NCI-H1417 treated with DMSO at 0.1 percent for 48 hours (cell line): ENCODE measurements at places on chromosomes 12 and 14.

DNA sequence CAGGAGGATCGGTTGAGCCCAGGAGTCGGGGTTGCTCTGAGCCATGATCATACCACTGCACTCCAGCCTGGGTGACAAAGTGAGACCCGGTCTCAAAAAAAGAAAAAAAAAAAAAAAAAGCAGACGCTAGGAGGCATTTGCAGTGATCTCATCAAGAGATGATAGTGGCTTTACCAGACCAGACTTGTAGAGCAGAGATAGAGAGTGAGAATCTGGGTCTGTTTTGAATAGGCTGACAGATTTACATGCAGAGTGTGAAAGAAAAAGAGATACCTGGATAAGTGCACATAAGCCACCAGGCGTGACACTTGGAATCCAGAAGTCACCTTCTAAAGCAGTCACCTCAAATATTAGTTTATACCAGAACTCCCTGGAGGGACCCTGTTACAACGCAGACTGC lies 21.1 kb upstream of the FLRT2 start:
- no peak for DNase-seq

DNA sequence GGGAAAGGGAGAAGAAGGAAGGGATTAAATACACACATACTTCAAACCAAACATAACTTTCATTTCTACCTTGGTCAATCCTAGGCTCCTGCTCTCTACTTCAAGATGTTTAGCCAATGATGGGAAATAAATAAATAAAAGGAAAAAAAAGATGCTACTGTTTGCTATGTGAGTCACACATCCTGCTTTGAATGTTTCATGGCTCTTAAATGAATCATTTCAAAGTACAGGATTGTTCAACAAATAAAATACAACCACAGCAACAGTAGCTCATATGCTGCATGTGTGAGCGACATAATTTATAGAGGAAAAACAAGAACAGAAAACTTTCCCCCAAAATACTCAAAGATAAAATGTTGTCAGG lies 54.3 kb upstream of the NPFF start:
- DNase-seq = no peak

DNA sequence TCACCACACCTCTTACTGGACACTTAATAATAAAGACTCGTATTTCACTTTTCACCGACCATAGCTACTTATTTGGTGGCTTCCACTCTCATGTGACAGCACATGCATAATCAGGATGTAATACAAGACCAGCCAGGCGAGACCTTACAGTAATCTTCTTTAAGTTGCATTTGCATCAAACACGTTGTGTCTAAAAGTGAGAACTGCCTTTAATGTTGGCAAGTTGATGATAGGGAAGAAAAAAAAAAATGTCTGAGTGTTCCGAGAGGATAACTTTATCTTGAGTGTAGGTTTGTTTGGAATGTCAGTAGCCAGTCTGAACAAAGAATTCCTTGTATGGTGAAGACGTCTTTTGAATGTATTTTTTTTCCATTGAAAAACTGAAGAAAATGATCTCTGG lies 440.4 kb downstream of the ADAMTS20 start:
- DNase-seq = no peak

GRCh38 chr14:56798447-56799342 lies 11.6 kb downstream of the OTX2 start:
- no peak for DNase-seq

DNA sequence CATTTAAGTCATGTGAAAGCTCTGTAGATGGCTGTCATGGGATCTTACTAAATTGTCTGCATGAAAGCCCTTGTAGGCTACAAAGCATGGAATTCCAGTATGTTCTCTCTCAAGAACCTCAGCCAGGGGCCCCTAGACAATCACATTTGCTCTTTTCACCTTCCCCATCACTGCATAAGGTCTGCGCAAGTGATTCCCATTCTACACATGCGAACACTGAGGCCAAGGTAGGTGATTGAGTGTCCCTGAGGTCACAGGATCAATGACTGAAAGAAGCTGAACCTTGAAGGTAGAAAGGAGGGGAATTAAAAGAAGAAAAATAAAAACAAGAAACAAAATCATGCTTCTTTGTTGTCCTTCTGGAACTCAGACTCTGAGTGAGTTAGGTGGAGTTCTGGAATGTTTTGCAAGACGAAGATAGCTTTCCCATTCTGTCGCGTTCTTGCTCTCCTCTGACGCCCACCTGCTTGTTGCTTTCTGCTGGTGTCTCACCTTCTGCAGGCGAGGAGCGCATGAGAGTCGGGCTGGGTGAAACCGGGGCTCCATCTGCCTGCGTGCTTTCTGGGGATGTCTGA lies 79.9 kb downstream of the SPRING1 start:
- no peak for DNase-seq

DNA sequence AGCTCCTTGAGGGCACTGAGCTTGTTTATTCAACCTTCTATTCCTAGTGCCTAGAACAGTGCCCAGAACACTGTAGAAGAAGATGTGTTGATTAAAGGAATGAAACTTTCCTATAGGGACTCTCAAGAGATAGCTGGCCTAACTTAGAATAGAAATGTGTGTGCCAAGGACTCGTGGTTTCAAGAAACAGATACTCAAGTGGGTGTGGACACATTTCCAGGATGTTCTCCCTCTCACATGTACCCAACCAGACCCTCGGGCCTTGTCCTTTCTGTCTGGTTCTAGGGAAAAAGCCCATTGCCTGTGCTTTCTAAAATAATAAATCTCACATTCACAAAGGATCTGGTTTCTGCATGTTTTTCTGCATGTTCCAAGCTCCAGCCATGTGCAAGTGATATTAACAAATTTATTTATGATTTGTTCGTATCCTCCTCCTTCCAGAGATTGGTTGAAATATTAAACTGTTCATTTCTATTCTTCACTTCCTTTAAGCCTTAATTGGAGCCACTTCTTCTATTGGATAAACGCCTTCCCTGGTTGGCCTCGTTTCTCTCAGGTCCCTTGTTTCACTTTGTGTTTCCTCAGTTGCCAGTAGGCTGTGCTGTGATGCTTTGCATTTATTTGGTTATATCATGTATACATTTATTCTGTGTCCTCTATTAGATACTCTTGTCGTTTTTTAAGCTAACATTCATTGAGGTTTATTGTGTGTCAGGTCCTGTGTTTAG lies 89.8 kb downstream of the CRADD start:
- no peak for DNase-seq

- DNase-seq = no peak
These were observed 109.5 kb downstream of the TSPAN9 start for GRCh38 chr12:3186546-3187215.

DNA sequence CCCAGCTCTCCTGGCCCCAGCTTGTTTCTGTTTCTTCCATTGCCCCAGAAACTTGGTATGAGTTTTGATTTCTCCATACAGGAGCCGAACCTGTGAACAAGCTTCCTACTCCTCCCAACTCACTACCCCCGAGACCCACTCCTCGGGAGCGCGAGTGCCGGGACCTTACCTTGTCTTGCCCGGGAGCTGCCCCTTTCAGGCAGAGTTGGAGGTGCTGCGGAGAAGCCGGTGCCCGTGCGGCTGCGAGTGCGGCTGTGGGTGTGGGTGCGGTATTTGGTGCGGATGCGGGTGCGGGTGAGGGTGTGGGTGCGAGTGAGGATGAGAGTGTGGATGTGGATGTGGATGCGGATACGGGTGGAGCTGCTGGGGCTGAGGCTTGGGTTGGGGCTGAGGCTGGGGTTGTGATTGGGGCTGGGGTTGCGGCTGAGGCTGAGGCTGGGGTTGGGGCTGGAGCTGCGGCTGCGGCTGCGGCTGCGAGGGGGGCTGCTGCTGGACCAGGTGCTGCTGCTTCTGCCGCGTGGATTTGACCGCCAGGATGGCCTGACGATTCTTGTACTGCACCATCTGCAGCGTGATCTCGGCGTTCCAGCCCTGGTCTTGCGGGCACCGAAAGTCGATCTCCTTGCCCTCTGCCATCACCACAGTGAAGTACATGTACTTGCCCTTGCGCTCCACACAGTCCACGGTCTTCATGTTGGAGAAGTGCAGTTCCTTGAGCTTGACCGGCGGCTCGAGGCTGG lies 1.1 kb downstream of the PHLDA1 start:
- no peak for DNase-seq

DNA sequence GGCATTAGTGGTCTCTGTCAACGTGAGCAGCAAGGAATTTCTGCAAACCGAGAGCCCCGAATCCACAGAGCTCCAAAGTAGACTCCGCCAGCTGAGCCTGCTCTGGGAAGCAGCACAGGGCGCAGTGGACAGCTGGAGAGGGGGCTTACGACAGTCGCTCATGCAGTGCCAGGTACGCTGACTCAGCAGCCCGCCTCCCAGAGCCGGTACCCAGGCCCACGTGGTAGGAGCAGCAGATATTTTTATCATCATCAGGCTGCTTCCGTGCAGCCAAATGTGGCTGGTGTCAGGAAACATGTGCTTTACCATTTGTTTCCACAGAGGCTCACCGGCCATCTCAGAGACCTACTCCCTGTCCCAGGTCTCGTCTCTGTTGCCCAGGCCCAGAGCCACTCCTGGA lies 73.7 kb downstream of the ESR2 start:
- DNase-seq = no peak

- no peak for DNase-seq
These were observed 18.6 kb upstream of the TMEM106C start for GRCh38 chr12:47944685-47945340.

- no peak for DNase-seq
These were observed 10.5 kb upstream of the SELPLG start for GRCh38 chr12:108643941-108644810.

DNA sequence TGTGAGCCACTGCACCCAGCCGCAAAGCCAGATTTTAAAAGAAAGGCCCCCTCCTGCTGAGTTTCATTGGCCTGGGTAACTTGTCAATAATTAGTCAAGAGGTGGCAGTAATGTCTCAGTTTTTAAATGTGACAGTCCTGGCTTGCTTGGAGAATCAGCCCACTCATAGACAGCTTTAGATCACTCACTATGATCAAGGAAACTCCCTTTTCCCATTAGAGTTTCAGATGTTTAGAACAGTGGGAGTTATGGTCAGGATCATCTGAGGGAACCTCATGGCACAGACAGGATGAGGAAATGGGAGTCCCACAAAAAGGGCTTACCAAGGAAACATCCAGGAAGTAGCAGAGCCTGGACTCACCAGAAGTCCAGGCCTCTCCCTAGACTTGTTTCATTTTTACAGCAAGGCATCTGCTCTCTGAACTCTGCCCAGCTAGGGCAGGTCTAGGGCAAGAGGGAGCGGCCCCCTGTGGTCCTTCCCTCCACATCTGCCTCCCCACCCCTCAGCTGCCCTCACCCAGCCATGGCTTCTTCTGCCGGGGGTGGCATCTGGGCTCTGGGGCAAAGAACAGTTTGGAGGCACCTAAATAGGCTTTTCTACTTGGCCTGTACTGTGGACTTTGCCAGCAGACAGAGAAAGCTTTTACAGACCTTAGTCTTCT lies 11.2 kb downstream of the BCL2L14 start:
- no peak for DNase-seq

GRCh38 chr14:60095781-60096450 lies 4.2 kb downstream of the PCNX4 start:
- DNase-seq = no peak

DNA sequence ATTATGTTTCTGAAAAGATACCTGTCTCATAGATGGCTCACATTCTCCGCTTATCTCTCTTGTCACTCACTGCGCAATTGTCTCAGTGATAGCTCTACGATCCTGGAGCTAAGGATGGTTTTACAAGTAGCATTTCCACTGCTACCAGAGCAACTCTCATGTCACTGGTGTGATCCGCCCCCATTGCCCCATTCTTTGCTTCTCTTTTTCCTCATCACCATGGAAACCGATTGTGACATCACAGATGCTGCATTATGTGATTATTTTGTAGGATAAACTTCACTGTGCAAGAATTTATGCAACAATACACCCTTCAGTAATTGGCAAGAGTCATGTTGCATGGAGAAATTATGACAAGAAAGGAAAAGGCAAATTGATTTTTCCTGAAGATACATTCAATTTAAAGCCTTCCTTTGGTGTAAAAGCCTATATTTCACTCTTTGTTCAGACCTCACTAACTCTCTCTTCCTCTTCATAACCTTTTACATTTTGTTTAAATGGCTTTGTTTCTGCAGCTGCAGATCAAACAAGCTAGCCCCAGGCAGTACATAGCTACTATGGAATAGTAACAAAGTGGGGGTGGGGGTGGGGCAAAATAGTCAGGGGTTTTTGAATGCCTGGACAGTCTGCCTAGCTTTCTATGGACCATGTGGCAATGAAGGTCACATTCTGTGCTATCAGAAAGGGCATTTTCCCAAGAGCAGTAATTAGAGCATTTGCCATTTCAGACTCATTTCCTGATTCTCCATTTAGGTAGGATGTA lies 539.8 kb downstream of the NRXN3 start:
- no peak for DNase-seq

DNA sequence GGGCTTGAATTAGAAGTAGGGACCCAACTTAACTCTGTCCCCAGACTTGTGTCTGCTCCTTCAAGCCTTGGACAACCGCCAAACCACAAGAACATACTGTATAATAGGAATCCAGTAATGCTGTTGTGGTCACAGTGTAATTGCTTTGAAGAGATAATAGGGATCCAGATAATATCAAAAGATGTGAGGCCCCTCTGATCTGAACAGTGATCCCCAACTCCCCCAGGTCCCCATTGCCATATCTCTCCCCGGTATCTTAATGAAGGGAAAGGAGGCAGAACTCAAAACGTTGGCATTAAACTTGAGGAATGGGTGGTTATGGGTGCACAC lies 8.5 kb upstream of the PLEKHH1 start:
- no peak for DNase-seq

DNA sequence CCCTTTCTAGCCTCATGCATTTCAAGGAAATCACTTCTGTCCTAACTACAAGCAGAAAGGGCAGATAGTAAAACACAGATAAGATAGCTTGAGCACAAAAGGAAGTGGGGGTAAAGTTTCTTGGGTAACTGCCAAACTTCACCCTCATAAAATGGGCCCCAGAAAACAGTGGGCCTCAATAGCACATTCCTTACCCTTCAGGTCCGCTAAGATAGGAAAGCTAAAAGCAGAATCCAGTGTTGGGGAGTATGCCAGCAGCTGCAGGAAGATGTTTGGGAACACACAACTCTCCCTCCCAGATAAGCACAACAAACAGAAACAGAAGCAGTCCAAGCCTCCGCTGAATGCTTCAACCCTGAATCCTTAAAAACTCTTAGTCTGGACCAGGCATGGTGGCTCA lies 110.9 kb upstream of the MGAT4C start:
- no peak for DNase-seq

GRCh38 chr14:24311837-24312615 lies 724 bp downstream of the LTB4R start:
- no peak for DNase-seq

- DNase-seq = no peak
These were observed 527.7 kb downstream of the FUT8 start for GRCh38 chr14:65940056-65940735.

DNA sequence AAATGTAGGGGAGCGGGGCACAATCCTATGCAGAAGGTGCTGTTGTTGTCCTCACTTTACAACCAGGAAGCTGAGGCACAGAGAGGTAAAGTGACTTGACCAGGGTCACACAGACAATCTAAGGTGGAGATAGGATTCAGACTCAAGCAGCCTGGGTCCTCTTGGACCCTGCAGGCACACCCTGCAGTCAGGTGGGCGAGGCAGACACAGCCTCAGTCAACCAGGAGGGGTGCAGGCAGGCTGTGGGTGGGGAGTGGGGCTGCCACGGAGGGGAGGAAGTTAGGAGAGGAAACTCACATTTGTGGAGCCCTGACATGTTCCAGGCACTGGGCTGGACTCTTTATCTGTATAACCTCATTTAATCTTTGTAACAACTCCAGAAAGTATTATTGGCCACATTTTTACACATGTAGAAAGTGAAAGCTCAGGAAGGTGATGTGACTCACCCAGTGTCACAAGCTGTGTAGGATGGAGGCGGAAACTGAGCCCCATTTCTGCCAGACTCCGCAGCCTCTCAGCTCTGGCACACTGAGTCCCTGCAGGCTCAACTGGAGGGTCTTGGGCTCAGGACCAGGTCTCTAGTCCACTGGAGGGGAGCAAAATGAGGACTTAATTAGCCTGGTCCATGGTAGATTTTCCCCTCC lies 24.9 kb upstream of the CHGA start:
- no peak for DNase-seq
